ENCODE measurements at places on chromosomes 6 and 20.

- peak; percentile 58 for DNase-seq
Observed at GRCh38 chr6:44010411-44011349, 116.6 kb downstream of the MRPL14 start.

DNA sequence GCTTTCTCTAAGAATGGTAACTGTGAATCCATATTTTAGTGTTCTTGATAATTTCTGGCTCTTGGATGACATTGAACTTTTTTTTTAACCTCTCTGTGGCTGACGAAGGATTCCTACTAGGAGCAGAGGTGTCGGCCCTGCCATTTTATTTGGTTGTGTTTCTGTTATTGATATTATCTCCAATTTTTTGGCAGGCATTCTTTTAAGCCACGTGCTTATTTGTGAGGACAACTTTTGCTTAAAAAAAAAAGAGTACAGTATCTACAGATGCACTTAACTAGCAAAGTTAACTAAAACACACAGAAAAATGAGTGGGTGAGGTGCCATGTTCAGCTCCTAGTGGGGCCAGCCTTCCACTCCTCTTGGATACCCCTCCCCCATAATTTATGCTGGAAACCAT, 1.1 kb downstream of the FANCE start:
- DNase-seq = no peak

DNA sequence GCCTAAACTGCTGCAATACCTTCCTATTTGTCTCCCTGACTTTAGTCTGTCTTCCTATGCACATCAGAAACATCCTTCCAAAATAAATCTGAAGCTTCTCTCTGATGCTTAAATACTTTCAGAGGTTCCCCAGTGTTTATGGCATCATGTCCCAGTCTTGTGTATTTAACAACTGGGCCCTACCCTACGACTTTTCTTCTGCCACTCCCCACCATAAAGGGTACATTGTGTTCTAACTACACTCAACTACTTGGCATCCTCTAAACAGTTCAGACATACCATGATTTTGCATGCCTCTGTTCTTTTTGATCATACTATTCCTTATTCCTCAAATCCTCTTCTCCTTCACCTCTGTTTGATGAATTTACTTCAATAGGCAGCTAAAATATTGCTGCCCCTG, 143.0 kb upstream of the KCNK16 start:
- no peak for DNase-seq

DNA sequence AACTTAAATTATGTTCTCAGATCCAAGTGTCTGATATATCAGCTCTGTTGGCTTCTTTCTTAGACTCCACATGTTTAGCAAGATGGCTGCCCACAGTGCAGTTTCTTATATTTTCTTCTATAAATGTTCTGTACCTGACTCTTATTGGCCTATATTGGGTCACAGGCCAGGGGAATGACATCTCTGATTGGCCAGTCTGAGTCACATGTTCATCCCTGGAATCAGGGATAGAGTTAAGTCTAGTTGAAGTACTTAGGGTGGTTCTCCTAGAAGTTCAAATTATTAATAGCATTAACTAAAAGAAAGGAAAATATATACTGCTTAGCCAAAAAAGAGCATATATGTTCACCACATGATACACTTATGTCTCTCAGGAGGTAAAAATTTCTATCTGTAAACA, 105.3 kb upstream of the SLC22A16 start:
- no peak for DNase-seq

- no peak for DNase-seq
Observed at GRCh38 chr6:116497113-116497676, 14.2 kb upstream of the CALHM5 start.

DNA sequence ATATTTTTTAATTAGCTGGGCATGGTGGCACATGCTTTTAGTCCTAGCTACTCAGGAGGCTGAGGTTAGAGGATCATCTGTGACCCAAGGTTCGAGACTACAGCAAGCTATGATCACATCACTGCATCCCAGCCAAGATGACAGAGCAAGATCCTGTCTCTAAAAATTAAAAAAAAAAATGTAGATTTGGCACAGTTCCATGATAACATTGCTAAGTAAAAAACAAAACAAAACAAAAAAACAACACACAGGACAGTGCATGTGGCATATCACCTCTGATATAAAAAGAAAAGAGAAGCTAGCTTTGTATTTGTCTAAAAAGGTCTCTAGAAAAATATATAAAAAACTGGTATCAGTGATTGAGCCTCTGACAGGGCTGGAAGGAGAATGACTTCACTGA, 24.6 kb downstream of the RNF24 start:
- DNase-seq = no peak

DNA sequence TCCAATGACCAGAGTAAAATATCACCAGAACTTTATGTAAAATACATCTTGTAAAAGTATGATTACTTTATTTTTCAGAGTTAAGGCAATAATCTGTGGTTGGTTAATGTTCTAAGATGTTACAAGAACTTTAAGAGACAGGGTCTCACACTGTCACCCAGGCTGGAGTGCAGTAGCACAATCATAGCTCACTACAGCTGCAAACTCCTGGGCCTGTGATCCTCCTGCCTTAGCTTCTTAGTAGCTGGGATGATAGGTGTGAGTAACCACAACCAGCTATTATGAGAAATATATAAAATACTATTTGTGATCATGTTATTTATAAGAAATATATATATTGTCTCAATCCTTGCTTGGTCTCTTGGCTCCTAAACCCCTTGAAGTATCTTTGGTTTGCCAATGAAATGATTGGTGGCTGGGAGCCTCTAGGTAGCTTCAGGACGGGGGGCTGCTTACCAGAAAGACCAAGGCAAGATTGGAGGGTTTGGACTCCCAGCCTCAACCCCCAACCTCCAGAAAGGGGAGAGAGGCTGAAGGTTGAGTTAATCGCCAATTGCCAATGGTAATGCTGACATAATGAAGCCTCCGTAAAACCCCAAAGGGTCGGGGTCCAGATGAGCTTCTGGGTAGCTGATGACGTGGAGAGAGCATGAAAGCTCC, 15.4 kb downstream of the SOD2 start:
- DNase-seq = no peak

DNA sequence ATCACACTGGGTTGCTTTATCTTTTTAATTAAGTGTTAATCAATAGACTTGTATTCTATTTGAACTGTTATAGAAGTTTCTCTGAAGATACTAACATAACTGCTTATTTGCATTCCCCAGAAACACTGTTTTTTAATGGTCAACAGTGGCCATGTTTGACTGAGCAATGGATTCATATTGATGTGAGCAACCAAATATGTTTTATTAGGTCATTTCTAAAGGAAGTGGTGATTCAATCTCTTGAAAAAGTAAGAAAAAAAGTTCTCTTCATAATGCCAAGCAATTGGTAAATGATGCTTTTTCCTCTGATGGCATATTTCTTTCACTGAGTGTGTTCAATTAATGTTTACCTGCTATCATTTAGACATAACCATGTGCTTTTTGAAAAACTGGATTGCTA, 593.0 kb upstream of the CITED2 start:
- no peak for DNase-seq

- no peak for DNase-seq
Observed at GRCh38 chr20:63539441-63540370, 2.5 kb upstream of the PTK6 start.

GRCh38 chr6:11002176-11002575, 41.9 kb downstream of the ELOVL2 start:
- no peak for DNase-seq

- no peak for DNase-seq
Observed at GRCh38 chr6:163287626-163288025, 126.9 kb upstream of the QKI start.
